NCI-H2171 (cell line): ENCODE measurements at places on chromosomes 6 and 20.

DNA sequence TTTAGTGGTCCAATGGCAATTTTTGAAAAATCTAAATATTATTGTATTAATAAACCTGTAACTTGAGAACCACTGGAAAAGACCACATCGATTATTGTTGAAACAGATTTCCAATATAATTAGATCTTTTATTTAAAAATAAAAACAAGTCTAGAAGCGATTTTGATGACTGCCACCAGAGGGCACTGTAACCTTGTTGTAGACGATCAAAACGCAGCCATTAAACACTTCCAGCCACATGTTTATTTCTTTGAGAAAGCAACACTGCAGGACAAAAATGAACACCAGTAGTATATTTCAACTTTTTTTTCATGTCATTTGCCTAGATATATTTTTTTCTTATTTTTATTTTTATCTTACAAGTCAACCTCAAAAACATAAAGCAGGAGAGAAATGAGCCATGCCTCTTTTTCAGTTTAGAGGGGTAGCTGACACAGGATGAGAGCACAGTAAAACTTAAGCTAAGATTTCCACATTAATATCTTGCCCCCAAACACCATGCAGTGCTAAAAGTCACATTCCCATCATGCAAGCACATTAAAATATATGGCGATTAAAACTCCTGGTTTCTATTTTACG, 115.4 kb downstream of the OPRM1 start:
- DNase-seq, result peak; percentile 9

GRCh38 chr20:42366626-42367025, 748.4 kb upstream of the CHD6 start:
- peak; percentile 1 for DNase-seq

DNA sequence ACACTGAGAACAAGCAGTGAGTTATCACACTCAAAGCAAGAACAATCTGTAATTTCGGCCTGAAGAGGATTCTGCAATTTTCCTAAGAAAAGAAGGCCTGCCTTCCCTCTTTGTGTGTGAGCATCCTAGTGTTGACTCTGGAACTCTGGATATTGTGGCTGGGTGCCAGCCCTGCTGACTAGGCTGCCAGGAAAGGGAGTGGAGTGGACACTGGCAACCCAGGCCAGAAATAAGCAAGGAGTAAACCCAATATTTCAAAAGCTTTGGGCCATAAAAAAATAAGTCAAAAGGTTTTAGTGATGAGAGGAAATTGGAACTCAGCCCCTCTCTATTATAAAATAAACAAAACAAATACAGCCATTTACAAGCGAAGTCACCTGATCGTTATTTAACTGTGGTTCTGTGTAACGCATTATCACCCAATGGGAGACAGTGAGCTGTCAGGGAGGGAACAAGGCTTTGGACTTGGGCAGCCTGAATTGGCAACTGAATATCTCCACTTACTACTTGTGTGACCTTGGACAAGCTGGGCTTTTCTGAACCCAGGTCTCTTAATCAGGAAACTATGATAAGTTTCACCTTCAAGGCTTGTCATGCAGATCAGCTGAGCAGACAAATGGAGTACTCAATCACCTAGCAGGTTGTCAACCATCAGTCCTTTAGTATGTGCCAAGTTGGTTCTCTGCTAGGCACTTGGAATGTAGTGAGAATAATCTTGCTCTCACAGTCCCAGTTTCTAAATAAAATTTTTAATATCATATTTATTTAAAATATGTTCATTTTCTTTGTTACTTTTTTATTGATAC, 196.2 kb downstream of the PAX1 start:
- DNase-seq, result no peak

- DNase-seq, result peak; percentile 66
Observed at GRCh38 chr20:54062812-54063280, 7.5 kb downstream of the BCAS1 start.

DNA sequence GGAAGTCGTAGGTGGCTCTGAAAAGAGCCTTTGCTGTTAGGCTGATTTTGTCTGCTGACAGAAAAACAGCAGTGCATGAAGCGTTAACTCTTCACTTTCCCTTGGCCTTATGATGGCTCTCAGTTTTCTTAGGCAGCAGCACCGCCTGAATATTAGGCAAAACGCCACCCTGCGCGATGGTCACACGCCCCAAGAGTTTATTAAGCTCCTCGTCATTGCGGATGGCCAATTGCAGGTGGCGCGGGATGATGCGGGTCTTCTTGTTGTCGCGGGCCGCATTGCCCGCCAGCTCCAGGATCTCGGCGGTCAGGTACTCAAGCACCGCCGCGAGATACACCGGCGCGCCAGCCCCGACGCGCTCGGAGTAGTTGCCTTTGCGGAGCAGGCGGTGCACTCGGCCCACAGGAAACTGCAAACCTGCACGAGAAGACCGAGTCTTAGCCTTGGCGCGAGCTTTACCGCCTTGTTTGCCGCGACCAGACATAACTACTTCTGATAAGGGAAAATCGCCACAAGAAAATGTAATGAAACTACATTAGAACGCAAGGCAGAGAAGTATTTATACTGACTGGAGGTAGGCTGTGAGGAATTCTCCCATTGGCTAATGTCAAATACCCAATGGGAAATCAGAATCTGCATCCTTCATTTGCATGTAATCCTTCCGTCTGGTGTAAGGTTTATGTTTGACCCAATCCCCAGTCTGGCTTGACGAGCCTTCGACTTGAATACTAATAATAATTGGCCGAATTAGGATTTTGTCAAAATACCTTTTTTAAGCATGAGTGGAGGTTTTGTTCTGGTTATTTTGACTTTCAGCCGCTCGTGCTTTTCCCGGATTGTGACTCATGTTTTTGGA, 53.9 kb upstream of the HFE start:
- peak; percentile 85 for DNase-seq
